ENCODE measurements at places on chromosomes 7 and 10.

GRCh38 chr7:43318188-43318770 is 205.8 kb downstream of the HECW1 start:
- DNase-seq, result no peak
- H3K36me3 ChIP-seq, result no peaks in the 10 kb centered on the region
- no peaks in the 10 kb centered on the region for H3K27me3 ChIP-seq
- H3K27ac ChIP-seq, result no peak overlapping the region

GRCh38 chr7:99766484-99767099 is 17.4 kb downstream of the CYP3A4 start:
- DNase-seq, result no peak
- no peak overlapping the region for H3K4me3 ChIP-seq
- peaks cover 19% of the 10 kb centered on the region for H3K4me1 ChIP-seq
- no peaks in the 10 kb centered on the region for H3K36me3 ChIP-seq
- H3K27ac ChIP-seq, result no peak overlapping the region
- no peaks in the 10 kb centered on the region for H3K27me3 ChIP-seq

DNA sequence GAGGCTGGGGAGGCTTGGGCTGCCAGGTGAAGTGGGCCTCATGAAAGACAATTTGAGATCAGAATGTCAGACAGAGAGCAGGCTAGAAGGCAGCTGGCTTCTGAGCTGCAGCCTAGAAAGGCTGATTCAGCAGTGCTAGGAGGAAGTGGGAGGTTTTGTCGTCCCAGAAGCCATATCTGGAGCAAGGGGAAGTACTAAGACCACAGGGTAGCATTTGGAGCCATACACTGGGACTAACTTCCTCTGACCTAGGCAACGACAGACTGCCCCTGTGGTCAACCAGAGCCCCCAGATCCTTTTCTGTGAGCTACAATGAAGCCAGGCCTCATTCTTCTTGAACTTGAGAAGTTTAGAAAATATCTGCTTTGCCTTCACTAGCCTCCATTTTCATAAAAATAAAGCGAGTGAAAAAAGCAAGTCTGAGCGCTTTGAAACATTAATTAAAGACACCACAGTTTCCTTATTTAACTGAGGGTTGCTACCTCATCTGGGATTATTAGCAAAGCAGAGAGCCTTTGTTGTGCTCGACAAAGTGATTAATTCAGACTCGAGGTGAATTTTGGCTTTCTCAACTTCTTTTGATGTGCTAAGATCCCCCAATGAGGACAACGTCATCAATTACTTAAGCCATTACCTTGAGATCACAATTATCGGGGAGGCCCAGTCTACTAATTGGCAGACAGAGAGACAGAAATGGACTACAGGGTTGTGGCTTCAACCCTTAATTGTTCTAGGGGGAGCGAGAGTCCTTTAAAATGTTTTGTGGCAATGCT is 26.6 kb downstream of the TBXAS1 start:
- no peaks in the 10 kb centered on the region for H3K4me1 ChIP-seq
- no peak for DNase-seq
- no peak overlapping the region for H3K27ac ChIP-seq
- no peaks in the 10 kb centered on the region for H3K27me3 ChIP-seq
- H3K36me3 ChIP-seq, result no peaks in the 10 kb centered on the region

- H3K4me3 ChIP-seq, result no peak overlapping the region
- no peaks in the 10 kb centered on the region for H3K4me1 ChIP-seq
- no peak for DNase-seq
- H3K27me3 ChIP-seq, result no peaks in the 10 kb centered on the region
- no peak overlapping the region for H3K27ac ChIP-seq
These were observed 19.1 kb downstream of the ATXN7L1 start for GRCh38 chr7:105857009-105857952.

DNA sequence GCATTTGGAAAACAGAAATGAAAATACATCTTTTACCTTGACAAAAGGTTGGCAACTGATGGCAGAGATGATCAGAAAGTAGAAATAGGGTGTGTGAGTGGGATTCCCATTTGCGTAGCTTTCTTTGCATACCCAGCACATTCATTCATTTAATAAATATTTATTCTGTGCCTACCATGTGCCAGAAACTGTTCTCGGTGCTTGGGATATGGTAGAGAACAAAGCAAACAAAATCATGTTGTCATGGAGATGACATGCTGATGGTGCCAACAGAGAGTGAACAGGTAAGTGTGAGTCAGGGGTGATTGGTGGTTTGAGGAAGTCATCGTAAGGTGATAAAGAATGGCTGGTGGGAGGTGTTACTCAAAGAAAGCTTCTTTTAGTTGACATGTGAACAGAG is 45.4 kb downstream of the CACNB2 start:
- no peaks in the 10 kb centered on the region for H3K36me3 ChIP-seq
- H3K4me1 ChIP-seq, result no peaks in the 10 kb centered on the region
- H3K27ac ChIP-seq, result no peak overlapping the region
- H3K27me3 ChIP-seq, result no peaks in the 10 kb centered on the region
- no peak overlapping the region for H3K4me3 ChIP-seq

DNA sequence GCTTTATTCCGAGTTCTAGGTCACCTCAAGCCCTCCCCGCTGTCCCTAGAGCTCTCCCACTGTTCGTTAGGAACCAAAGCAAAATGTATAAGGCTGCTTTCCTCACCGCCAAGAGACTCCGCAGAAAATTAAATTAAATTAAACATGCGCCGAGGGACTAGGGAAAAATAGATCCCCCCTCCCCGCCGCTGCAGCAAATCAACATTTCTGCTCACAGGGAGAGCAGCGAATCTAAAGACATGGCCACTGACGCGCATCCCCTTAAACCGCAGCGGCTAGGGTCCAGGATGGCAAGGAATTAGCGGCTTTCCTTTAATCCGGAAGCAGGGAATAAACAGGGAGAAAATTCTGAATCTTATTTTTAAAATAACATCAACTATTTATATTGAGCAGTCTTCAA is 7.6 kb downstream of the SP8 start:
- H3K27me3 ChIP-seq, result no peaks in the 10 kb centered on the region
- no peak overlapping the region for H3K27ac ChIP-seq
- no peak overlapping the region for H3K4me3 ChIP-seq
- H3K36me3 ChIP-seq, result no peaks in the 10 kb centered on the region
- H3K4me1 ChIP-seq, result peaks cover 7% of the 10 kb centered on the region

Data from keratinocyte (primary cell).